ENCODE measurements at places on chromosomes 1 and 21. TPM values are rescaled to one million over a fixed set of nuclear protein-coding genes. Genes with fewer than 3 reads are reported as not detected.

INSRR gene
- total RNA-seq, result not detected

CGN gene
- 46.1 TPM for total RNA-seq

- peaks cover 9% of the 10 kb centered on the region for H3K4me1 ChIP-seq
- no peak for DNase-seq
- no peak overlapping the region for H3K4me3 ChIP-seq
These were observed 11.2 kb downstream of the PLA2G2F start for GRCh38 chr1:20150326-20150705.

GPR61 gene
- not detected for total RNA-seq

DNA sequence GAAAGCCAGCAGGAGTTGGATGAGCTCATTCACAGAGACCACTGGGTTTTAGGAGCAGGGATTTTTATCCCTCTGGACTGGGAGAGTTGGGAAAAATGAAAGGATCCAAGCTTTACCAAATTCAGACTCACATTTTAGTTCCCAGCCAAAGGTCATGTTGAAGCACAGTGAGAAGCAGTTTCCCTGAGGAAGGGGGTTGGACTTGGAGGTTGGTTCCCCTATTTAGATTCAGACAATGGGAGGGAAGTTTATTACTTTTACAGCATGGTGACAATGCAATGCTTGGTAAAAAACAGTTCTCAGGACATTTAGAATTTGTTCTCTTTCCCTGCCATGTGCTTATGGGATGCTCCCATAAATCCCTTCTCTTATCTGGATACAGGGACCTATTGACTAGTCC is 57.3 kb upstream of the ZNF648 start:
- no peak for DNase-seq
- H3K4me1 ChIP-seq, result peaks cover 3% of the 10 kb centered on the region
- H3K36me3 ChIP-seq, result no peaks in the 10 kb centered on the region
- H3K27ac ChIP-seq, result no peak overlapping the region

GRCh38 chr1:31715087-31715872 is 11.5 kb upstream of the COL16A1 start:
- H3K4me3 ChIP-seq, result peak overlapping the region; percentile 84
- H3K36me3 ChIP-seq, result no peaks in the 10 kb centered on the region
- DNase-seq, result peak; percentile 97
- no peak overlapping the region for H3K27ac ChIP-seq

GRCh38 chr1:78043436-78043835 is 2.3 kb upstream of the GIPC2 start:
- no peak for DNase-seq
- peaks cover 22% of the 10 kb centered on the region for H3K4me1 ChIP-seq
- no peak overlapping the region for H3K4me3 ChIP-seq
- no peaks in the 10 kb centered on the region for H3K36me3 ChIP-seq

AQP10 gene
- total RNA-seq, result not detected
